ENCODE measurements at places on chromosomes 2 and 18. TPM values are rescaled to one million over a fixed set of nuclear protein-coding genes. Genes with fewer than 3 reads are reported as not detected.

DNA sequence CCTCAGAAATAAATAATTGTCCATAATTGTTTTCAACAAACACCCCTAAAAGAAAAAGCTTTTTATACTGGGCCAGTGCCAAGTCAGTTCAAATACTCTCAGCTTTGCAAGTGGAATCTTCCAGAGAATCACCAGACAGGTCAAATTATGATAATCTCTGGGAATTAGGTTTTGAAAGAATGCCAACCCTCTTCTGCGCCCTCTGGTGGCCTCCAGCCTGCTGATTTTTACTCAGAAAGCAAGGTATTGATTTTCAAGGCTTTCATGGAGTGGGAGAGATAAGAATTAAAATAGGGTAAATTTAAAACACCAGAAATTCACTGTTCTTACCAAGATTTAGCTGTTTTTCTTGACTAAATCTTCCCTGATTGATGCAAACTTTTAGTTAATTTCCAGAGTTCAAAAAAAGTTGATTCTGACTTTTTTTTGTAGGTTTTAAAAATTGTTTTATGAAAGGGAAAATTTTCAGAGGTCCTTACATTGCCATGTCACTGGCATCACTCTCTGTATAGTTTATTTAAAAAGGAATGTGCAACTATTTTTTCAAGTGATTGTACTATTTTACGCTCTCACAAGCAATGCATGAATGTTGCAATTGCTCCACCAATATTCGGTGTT is 282.9 kb upstream of the TNP1 start:
- peak; percentile 29 for DNase-seq

DNA sequence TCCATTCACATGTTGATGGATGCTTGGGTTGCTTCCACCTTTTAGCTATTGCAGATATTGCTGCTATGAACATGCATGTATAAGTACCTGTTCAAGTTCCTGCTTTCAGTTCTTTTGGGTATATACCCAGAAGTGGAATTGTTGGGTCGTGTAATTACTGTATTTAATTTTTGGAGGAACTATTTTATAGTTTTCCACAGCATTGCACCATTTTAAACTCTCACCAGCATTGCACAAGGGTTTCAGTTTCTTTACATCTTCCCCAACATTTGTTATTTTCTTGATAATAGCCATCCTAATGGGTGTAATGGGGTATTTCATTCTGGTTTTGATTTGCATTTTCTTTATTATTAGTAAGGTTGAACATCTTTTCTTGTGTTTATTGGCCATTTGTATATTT is 16.0 kb downstream of the ACTR3 start:
- no peak for DNase-seq

Gene CAPN14
- total RNA-seq: 0.33 TPM

GRCh38 chr2:178088774-178089270 is 16.2 kb upstream of the PDE11A start:
- DNase-seq: no peak

Gene GALM
- 59.4 TPM for total RNA-seq

DNA sequence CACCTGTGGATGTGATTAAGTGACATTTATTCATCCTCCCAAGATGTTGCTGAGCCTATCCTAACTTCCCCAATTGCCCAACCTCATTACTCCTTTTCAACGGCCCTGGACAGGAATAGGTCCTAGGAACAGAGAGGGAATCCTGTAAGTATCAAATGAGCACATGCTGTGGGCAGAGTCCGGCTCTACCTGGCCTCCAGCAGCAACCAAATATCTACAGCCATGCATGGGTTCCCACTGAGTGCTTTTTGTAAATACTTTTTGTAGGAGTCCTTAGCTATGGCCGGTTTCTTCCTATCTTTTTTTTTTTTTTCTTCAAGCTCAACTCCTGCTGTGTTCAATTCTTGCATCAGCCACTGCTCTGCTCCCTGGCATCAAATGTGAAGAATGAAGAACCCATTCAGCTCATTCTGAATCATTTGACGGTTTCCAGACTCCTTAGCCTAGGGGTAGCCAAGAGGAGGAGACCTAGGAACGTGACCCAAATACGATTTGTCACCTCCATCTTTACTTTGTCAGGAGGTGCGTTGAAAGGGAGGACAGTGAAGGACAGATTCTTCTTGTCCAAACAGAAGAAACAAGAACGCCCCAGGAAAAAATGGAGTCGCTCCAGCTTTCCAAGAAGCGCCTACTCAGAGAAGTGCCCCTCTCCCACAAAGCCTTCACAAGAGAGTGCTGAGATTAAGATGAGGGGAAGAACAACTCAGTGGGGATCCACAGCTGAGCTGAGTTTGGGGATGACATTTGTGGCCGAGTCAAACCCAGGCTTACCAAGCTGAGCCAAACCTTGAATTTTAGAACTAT is 46.7 kb upstream of the LCLAT1 start:
- no peak for DNase-seq

Gene CXCR1
- total RNA-seq: not detected

Gene KCNG2
- total RNA-seq: not detected

- DNase-seq: peak; percentile 61
Observed at GRCh38 chr2:195613922-195614321, 43.1 kb upstream of the SLC39A10 start.

- DNase-seq: peak; percentile 89
Observed at GRCh38 chr2:61763605-61764034, 90.2 kb downstream of the FAM161A start.

GRCh38 chr18:76875390-76876325 is 53.3 kb downstream of the ZNF236 start:
- peak; percentile 78 for DNase-seq

GRCh38 chr2:59254279-59254678 is 1013.2 kb upstream of the FANCL start:
- DNase-seq: no peak

DNA sequence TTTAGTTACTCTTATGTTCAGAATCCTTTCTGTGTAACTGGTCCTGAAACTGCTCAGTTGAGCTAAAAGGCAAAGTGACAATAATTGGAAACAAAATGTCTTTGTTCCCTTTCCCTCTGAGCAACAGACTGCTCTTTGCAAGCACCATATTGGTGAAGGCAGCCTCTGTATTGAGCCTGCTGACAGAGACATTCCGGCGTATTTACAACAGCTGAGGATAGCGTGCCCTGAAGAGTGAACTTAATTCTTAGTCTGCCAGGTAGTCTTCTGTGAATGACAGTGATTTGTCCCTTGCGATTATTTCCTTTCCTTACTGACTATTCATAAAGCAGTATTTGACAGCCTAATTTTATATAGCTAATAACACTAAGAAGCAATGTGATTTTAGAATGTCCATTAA is 239.1 kb downstream of the CPS1 start:
- no peak for DNase-seq

Gene RAPGEF4
- 2.0 TPM for total RNA-seq

DNA sequence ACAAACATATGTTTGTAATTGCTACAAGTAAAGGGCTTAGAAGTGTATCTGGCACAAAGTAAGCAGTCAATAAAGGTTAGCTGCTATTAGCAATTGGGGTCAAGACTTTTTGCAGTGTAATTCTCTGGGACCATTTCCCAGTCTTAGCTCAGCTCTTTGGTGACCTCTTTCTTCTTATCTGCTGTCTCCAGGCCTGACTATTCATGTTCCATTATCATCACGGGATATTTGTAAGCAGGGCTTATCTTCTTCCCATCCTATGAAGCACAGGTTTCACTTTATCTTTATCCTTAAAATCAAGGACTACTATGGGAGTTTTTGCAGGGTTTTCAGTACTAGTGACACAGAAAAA is 131.7 kb downstream of the DOCK10 start:
- DNase-seq: no peak

Gene ID2
- total RNA-seq: 1,089 TPM

DNA sequence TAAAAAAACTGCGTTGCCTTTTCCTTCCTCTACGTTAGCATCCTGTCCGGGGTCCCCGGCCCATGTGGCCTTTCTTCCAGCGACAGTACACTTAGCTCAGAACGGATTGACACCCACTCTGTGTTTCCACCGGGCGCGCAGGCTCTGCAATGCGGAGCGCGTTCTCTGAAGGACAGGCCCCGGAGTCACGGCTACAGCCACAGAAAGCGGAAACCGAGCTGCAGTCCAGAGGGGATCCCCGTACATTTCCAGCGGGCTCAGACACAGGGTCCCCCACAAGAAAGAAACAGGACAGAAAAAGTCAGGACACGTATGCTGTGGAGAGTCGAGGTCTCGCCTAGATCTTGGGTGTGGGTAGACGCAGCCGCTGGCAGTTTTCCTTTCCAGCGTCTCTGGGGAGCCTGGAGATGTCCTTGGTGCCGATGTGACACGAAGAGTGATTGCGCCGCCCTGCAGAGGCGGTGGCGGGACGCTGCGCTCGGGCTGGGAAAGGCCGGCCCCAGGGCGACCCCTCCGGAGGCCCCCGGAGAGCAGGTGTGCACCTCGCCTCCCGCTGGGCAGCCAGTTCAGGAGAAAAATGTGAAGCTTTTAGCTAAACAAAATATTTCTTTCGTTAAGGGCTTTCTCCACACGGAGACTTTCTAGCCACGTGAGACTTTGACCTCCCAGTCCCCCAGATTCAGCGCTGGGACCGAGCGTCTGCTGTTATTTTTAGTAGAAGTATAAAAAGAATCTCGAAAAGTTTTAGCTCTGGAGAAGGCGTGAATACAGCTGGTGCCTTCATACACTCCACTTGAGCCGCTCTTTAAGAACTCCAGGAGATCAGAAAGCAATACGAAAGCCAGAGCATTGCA is 1.3 kb upstream of the ACKR3 start:
- DNase-seq: peak; percentile 78

DNA sequence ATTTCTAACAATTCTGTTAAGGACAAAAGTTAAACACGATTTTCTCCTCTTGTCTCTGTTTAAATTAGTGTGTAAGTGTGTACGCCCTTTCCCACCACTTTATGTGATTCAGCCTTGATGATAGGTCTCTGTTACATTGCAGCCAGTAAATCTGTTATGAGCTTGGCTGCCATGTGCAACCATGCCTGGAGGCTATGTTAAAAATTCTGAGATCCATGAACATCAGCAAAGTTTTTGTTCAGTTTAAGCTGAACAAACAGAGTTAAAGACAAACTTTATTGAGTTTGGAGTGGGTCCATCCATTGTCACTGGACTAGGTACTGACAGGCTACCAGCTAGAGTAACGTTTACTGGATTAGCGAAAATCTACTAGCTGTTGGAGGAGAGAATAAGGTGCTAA is 110.4 kb downstream of the NCKAP5 start:
- no peak for DNase-seq

Gene CFAP53
- total RNA-seq: 0.50 TPM

Gene NMUR1
- 0.48 TPM for total RNA-seq

Gene CAVIN2
- total RNA-seq: 4.8 TPM

All from hepatocyte (in vitro differentiated cells).